Stimulated activated CD4-positive, alpha-beta T cell treated with anti-CD3 and anti-CD28 coated beads, Interleukin-2, amount 100 ng/mL, for 48 hours (primary cell): ENCODE measurements at places on chromosomes 11 and 22.

GRCh38 chr22:28465841-28466240, 213.8 kb downstream of the TTC28 start:
- DNase-seq: no peak

DNA sequence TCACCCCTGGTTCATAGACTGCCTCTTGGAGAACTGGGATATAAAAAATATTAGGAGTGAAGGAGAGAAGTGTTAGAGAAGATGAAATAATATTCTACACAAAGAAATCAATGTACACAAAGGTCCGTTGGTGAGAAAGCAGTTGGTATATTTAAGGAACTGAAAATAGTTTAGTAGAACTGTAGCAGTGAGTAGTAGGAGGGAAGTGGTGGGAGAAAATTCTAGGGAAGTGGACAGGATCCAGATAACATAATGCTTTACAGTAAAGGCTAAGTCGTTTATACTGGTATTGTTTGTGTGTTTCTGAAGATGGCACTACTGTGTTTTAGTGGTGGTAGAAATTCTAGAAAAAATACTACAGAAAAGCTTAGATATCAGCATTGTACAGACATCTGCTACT, 120.8 kb upstream of the CHORDC1 start:
- DNase-seq: no peak

- no peak for DNase-seq
Measured at GRCh38 chr11:116502641-116503061, 270.1 kb downstream of the BUD13 start.

DNA sequence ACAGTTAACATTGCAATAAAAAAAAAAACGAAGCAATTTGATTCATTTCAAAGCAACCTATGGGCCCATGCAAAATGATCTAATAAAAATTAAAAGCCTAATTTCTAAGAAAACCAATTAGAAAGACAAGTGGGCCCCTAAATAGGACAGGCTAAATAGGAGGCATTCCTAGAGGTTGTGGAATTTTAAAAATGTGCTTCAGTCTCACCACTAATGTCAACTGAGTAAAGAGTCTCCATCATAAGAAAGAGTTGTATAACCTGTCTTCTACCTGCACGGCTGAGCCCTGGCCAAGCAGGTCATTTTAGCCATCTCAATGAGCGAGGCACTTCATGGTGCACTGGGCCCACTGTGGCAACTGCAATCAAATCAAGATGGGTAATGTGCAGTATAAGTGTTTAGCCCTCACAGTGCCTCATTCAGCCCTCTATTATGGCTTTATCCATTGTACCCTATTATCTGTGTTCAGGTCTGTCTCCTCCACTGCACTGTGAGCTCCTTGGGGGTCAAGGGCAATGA, 76.4 kb downstream of the PRSS23 start:
- DNase-seq: no peak
